DMS79 treated with DMSO at 0.1 percent for 48 hours (cell line): ENCODE measurements at places on chromosomes 16 and 17.
A peak's percentile ranks its signal among the peaks of the same experiment; 100 is the strongest.

GRCh38 chr16:81551821-81552304, 107.3 kb downstream of the CMIP start:
- DNase-seq: no peak

GRCh38 chr17:79005063-79005861, 4.3 kb downstream of the CANT1 start:
- DNase-seq: peak; percentile 70

GRCh38 chr16:78929841-78930240, 670.7 kb downstream of the MAF start:
- DNase-seq: no peak

GRCh38 chr17:56833057-56833808, 487 bp downstream of the C17orf67 start:
- DNase-seq: peak; percentile 20

DNA sequence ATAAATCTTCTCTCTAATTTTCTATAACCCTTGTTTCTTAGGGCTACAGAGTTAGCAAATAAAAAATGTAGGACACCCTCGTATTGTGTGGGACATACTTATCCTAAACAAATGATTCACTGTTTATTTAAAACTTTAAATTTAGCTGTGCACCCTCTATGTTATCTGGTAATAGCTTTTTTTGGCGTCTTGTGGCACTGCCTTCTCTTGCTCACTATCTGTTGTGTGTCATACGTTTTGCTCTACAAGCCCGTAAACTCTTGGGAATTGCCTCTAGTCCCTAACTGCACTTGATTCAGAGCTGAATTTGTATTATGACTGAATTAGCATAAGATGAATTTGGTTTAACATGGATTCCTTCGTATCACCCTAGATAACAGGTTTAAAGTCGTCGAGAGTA, 144.3 kb upstream of the MYOCD start:
- DNase-seq: no peak

- no peak for DNase-seq
Observed at GRCh38 chr16:23317751-23318150, 15.6 kb downstream of the SCNN1B start.

DNA sequence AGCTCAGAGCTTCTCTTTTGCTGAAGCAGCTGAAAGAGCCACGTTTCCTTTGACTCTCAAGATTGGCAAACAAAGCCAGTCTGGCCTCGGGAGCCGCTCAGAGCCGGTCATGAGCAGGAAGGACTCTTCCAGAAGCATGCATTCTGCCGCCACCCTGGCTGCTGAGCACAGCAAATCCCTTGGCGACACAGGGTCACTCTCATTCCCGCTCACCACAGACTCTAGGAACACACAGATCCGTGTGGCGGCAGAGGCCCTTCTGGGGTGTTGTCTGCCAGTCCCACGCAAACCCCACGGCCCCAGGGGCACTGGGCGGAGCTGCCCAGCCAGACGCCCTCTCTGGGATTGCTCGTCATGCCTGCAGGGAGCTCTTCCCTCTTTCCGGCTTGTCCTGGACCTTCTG, 157.0 kb downstream of the C16orf95 start:
- peak; percentile 0 for DNase-seq

- DNase-seq: no peak
Observed at GRCh38 chr17:59423137-59423724, 91.8 kb downstream of the YPEL2 start.

DNA sequence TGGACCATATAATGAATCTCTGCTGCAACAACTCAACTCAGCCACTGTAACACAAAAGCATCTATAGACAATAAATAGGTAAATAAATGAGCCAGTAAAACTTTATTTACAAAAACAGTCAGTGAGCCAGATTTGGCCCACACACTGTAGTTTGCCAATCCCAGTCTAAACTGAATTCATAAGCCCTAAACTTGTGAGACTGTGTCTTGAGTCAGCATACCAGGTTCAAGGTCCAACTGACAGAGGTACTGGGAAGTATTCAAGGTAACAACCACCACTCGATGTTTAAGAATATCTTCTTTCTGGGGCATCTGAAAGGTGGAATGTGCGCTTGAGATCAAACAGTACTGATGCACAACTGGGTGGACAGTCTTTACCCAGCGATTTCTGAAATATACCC, 94.2 kb downstream of the HELZ start:
- no peak for DNase-seq

GRCh38 chr16:28078261-28078660, 14.7 kb upstream of the GSG1L start:
- DNase-seq: no peak

GRCh38 chr17:4748686-4749085, 9.0 kb upstream of the CXCL16 start:
- DNase-seq: no peak

- DNase-seq: no peak
Observed at GRCh38 chr16:31088459-31089183, at the start of gene PRSS53. Gene PRSS53, minus strand, starts transcription at chr16:31088943. Its CDS starts 134 bp downstream, at chr16:31088809.

- no peak for DNase-seq
Observed at GRCh38 chr17:9671559-9671958, 26.2 kb downstream of the USP43 start.

- DNase-seq: no peak
Observed at GRCh38 chr17:72843591-72843990, 248.9 kb downstream of the SLC39A11 start.

GRCh38 chr16:55900616-55901393, 25.6 kb upstream of the CES5A start:
- DNase-seq: no peak

- no peak for DNase-seq
Observed at GRCh38 chr17:47810901-47811635, 10.5 kb downstream of the OSBPL7 start.

DNA sequence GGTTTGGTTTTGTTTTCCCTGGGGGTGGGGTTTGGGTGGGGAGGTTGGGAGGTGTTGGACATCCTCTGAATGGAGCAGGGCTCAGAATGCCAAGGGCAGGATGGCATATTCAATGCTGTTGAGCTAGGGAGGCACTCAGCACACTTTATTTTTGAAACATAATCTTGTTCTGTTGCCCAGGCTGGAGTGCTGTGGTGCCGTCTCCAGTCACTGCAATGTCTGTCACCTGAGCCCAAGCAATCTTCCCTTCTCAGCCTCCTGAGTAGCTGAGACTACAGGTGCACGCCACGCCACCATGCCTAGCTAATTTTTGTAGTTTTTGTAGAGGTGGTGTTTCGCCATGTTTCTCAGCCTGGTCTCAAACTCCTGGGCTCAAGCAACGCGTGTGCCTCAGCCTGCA, 186.1 kb downstream of the RPTOR start:
- DNase-seq: no peak

DNA sequence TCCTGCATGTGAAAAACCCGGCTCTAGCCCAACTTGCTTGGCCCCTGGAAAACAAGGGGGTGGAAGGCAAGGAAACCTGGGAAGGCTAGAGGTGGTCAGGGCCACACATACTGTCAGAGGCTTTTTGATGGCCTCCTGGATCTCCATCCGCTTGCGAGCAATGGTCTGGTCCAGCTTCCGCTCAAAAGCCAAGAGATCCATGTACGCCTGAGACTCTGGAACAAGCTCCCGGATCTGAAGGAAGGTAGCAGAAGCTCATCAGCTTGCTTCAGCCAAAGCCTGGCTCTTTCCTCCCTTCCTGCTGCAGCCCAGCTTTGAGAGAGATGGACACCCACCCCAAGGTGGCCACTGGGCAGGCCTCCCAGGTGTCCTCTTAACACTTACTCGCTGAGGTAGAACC, 5.7 kb downstream of the SMARCD2 start:
- no peak for DNase-seq

DNA sequence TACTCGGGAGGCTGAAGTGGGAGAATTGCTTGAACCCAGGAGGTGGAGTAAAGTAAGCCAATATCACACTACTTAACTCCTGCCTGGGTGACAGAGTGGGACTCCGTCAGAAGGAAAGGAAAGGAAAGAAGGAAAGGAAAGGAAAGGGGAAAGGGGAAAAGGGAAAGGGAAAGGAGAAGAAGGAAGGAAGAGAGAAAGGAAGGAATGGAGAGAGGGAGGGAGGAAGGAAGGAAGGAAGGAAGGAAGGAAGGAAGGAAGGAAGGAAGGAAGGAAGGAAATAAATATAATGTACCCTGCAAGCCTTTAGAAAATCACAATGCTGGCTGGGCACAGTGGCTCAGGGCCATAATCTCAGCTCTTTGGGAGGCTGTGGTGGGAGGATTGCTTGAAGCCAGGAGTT, 27.3 kb downstream of the SLC5A11 start:
- DNase-seq: no peak

- no peak for DNase-seq
Observed at GRCh38 chr17:72426948-72427760, 306.3 kb downstream of the SOX9 start.
